Aorta (tissue), 5 donors: ENCODE measurements at places on chromosomes 12 and 14. TPM values are rescaled to one million over a fixed set of nuclear protein-coding genes. Genes with fewer than 3 reads are reported as not detected.

The MMAB gene
- total RNA-seq, result 17.8 TPM

The RFX4 gene
- not detected for total RNA-seq

GRCh38 chr14:69464379-69464778, 20.1 kb upstream of the PLEKHD1 start:
- DNase-seq, result no peak

GRCh38 chr12:107661830-107662229, 23.8 kb upstream of the PWP1 start:
- DNase-seq, result no peak

DNA sequence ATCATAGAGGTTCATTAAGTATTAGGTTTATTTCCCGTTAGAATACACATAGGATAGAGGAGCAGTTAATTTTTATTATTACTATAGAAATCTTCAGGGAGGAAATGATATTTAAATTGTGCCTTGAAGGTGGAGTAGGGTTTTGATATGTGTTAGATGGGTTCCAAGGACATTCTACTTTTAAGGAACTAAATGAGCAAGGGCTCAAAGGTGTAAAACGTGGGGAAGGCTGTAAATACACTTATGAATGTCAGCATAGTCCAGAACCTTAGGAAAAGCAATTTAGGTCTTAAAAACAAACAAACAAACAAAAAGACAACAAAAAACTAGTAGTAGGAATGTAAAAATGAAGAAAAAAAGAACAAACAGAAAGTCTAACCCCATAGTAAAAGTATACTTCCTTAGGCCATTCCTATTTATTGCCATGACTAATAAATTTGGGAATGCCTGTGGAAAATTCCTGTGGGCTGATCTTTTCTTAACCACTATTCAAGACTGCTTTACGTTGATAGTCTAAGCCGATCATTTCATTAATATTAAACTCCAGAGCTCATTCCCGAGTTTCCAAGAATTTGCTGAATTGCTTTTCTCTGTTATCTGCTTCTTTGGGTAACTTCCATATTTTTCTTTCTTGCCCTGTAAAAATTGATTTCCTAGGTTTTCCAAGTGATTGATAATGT, 180.3 kb downstream of the RAD51B start:
- DNase-seq, result no peak

- no peak for DNase-seq
Measured at GRCh38 chr12:124884587-124885438, 21.1 kb upstream of the SCARB1 start.

DNA sequence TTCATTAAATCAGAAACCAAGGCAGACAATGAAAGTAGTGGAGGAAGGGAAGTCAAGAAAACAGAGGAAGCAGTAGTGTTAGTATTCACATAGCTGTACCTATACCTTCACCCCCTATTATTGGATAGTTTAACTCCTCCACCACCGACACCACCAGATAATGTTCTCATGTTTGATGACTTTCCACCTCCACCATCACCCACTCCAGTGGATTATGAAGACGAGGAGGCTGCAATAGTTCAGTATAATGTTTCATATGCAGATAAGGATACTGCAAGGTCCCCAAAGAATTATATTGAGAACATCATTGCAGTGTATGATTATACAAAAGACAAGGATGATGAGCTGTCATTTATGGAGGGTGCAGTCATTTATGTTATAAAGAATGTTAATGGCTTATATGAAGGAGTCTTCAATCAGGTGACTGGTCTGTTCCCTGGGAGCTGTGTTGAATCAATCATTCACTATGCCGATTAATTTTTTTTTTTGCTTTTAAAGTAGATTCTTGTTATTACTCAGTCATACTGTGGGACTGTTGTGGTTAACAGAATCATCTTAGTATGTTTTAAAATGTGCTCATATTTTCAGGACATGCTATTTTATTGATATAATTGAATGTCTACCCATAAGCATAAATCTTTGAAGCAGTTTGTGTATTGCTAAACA, 32.2 kb upstream of the KTN1 start:
- DNase-seq, result no peak

GRCh38 chr12:51351913-51352532, 5.5 kb upstream of the CELA1 start:
- DNase-seq, result no peak
